Cardiac ventricle fibroblast (primary cell): ENCODE measurements at places on chromosomes 6 and 20. TPM values are rescaled to one million over a fixed set of nuclear protein-coding genes. Genes with fewer than 3 reads are reported as not detected.

TMEM217 gene
- total RNA-seq, result 0.20 TPM in 1 of 2 replicates, not detected in the other

CGA gene
- total RNA-seq, result not detected in 2 replicates

ZDHHC14 gene
- 1.6 and 3.0 TPM in 2 replicates for total RNA-seq

TINAG gene
- total RNA-seq, result not detected in 2 replicates

MOG gene
- total RNA-seq, result not detected in 2 replicates

SNAP25 gene
- total RNA-seq, result 0.31 and 0.49 TPM in 2 replicates

BTN1A1 gene
- not detected in 2 replicates for total RNA-seq

CLDN20 gene
- total RNA-seq, result not detected in 2 replicates

RPRD1B gene
- 15.1 and 19.8 TPM in 2 replicates for total RNA-seq

PERP gene
- total RNA-seq, result 5.2 and 6.6 TPM in 2 replicates

TOX2 gene
- 1.9 and 5.0 TPM in 2 replicates for total RNA-seq

IL17F gene
- total RNA-seq, result not detected in 2 replicates

OVOL2 gene
- total RNA-seq, result not detected in 2 replicates

C4A gene
- 39.7 and 65.0 TPM in 2 replicates for total RNA-seq

IL17A gene
- not detected in 2 replicates for total RNA-seq

SAMD5 gene
- total RNA-seq, result 0.12 and 0.29 TPM in 2 replicates

JPH2 gene
- total RNA-seq, result 0.25 TPM in 1 of 2 replicates, not detected in the other

LRRN4 gene
- not detected in 2 replicates for total RNA-seq

RNF144B gene
- 0.56 and 0.64 TPM in 2 replicates for total RNA-seq

CLPSL2 gene
- total RNA-seq, result not detected in 2 replicates

MPC1 gene
- total RNA-seq, result 22.4 and 28.4 TPM in 2 replicates

RIPOR3 gene
- total RNA-seq, result 1.8 and 2.5 TPM in 2 replicates

IRAK1BP1 gene
- 2.2 and 3.2 TPM in 2 replicates for total RNA-seq

ALDH5A1 gene
- total RNA-seq, result 1.6 and 1.8 TPM in 2 replicates

FAM83B gene
- not detected in 2 replicates for total RNA-seq

EEF1E1 gene
- total RNA-seq, result 17.1 and 17.9 TPM in 2 replicates

BNIP5 gene
- not detected in 2 replicates for total RNA-seq

LY86 gene
- total RNA-seq, result not detected in 2 replicates

MUCL3 gene
- total RNA-seq, result not detected in 2 replicates

BFSP1 gene
- 1.6 and 2.2 TPM in 2 replicates for total RNA-seq

SSTR4 gene
- not detected in 2 replicates for total RNA-seq

TFAP2D gene
- total RNA-seq, result not detected in 2 replicates

TTBK1 gene
- not detected in 2 replicates for total RNA-seq

CRISP3 gene
- total RNA-seq, result not detected in 2 replicates

PGC gene
- not detected in 2 replicates for total RNA-seq

SRSF12 gene
- total RNA-seq, result 0.24 and 0.62 TPM in 2 replicates

SLPI gene
- total RNA-seq, result not detected in 2 replicates

NKAPL gene
- total RNA-seq, result 1.1 and 2.1 TPM in 2 replicates

PRL gene
- not detected in 2 replicates for total RNA-seq

BMP6 gene
- total RNA-seq, result 4.9 and 8.8 TPM in 2 replicates
